Cortex of kidney (tissue), 1 donor: ENCODE measurements at places on chromosomes 2 and 18.
A peak's percentile ranks its signal among the peaks of the same experiment; 100 is the strongest.

GRCh38 chr2:127658641-127659407 is 12.9 kb downstream of the GPR17 start:
- DNase-seq: no peak

- no peak for DNase-seq
Observed at GRCh38 chr18:45528712-45529336, 86.5 kb upstream of the SLC14A2 start.

DNA sequence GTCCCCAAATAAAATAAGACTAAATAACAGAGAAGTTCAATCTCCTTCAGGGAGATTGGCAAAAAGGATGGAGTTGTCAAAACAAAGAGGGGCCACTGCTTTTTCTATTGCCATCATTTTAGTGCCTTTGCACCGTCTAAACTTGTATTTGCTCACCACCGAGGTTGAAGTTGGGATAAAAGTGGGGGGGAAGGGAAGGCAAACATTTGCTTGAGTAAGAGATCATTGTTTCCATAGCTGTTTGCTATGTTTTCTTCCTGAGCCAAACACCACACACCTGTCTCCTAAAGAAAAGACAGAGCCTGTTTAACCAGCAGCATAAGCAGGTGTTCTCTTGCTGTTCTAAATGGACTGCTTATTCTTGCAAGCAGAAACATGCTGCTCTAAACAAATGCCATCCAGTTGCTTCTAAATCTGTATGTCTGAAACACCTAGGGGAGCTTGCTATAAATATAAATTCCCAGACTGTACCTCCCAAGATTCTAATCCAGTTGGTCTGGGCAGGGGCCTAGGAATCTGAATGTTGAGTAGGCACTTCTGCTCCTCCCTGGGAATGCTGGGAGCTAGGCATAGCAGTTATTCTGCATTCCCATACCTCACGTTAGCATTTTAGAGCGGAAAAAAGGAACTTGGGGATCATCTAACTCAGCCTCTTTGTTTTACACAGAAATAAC is 179.4 kb upstream of the ARL4C start:
- no peak for DNase-seq

DNA sequence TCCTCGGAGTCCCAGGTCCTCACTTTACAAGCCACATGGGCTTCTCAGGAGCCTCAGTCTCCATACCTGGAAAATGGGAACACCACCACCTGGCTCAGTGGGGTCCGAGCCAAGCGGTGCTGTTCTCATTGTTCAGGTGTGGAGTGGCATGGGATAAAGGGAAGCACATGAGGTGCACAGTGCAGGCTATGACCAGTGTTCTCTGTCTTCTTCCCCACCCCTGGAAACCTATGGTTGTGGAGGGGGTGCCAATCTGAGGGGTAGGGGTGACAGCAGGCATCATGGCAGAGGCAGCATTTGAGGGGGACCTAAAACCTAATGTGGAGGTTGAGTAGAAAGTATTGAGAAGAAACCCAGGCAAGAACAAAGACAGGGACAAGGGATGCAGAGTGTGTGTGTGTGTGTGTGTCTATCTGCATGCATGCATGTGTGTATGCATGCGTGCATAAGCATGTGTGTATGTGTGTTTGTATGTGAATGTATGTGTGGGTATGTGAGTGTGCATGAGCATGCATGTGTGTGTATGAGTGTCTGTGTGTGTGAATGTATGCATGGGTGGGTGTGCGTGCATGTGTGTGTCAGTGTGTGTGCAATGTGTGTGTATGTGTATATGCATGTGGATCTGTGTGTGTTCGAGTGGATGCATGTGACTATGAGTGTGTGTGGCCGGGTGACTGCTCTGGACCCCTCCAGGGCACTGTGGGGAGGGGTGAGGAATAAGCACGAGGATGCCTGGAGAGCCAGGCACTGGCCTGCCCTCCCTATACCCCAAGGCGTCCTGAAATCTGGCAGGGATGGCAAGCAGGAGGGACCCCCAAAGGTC is 4.0 kb downstream of the KIF1A start:
- no peak for DNase-seq

DNA sequence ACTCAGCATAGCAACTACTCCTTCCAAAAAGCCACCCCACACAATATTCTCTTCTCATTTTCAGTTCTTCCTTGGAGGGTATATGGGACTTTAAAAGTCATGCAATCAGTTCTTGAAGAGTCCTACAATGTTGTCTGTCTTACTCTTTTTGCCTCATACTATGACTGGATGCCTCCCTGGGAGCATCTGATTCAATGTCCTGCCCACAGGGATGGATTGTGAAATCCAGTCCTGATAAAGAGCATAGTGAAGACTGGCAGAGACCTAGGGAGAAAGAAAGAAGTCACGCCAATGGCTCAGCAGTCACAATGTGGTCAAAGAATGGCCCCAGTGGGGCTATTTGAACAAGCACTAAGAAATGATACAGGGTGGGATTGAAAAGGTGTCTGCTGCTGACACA is 155.1 kb upstream of the SERPINE2 start:
- no peak for DNase-seq

- no peak for DNase-seq
Observed at GRCh38 chr18:26005950-26006349, 84.5 kb downstream of the SS18 start.

DNA sequence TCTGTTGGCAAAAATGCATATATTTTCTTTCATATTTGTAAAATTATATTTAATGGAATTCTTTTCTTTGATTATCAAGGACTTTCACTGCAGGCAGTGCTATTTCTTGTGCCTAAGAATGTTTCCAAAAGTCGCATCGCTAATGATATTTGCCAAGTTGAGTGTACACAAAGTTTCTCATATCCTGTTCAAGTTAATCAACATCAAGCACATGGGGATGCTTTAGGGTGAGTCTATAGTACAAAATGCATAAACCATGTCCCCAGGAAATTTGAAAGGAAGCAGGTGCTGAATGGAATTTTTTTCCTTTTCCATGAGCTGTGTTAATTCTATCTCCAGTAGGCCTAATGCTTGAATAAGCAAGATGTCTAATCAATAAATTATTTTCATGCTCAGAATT is 129.7 kb downstream of the GALNT1 start:
- DNase-seq: no peak

DNA sequence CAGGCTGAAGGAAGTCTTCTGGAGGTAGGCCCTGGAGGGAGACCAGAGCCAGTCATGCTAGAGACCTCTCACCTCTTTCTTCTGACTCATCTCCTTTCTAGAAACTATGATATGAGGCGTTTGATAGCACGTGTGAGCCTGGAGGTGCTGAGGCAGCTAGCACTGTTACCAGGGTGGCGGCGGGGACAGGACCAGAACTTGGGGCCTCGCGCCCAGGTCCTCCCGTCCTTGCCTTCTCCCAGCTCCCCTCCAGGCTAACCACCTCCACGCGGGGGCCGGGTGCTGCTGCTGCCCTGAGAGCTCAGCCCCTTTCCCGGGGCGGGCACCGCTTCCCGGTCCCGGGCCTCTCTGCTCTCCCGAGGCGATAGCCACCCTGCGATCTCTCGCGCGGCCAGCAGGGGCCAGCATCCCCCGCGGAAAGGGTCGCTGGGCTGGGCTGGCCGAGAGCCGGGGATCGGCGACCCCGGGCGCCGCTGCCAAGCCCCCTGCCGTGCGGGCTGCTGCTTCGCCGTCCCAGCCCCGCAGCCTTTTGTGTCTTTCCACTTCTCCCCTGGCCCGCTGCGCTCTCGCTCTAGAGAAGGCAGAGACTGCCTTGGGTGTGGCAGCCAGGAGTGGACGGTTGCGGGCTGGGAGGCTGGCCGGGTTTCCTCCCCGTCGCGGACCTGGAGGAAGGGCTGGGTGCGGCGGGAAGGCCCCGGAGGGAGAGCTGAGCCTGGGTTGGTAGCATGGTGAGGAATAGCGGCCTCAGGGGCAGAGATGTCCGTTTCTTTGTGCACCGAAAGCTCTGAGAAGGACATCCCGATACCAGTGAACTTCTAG is 49.1 kb downstream of the TMEM17 start:
- peak; percentile 43 for DNase-seq

DNA sequence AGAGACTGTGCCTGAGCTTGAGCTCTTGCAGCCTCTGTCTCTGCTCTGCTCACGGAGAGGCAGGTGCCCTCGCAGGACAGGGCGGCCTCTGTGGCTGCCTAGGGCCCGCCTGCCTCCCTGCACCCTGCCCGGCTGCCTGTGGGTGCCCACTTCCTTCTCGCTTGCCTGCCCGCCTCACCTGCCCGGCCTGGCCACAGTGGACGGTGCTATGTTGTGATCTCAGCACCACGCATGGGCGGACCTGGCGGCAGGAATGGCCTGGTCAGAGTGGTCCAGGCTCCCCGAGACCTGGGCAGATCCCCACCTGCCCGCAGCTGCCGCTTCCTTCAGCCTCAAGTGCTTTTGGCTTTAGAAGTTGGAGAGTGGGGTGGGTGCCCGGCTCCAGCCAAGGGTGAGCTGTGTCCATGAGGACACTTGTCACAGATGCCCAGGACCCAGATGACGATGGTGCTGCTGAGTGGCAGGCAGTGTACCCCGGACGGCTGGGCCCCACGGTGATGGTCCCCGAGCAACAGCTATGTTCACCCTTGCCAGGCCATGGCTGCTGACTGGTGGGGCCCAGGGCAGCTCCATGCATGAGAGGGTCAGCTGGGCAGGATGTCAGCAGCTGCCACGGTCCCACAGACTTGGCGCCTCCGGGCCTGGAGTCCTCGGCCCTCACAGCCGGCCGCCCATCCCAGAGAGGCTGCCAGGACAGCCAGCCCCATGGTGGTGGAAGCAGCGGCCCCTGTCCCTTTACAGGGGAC is 25.3 kb downstream of the RTP5 start:
- no peak for DNase-seq

DNA sequence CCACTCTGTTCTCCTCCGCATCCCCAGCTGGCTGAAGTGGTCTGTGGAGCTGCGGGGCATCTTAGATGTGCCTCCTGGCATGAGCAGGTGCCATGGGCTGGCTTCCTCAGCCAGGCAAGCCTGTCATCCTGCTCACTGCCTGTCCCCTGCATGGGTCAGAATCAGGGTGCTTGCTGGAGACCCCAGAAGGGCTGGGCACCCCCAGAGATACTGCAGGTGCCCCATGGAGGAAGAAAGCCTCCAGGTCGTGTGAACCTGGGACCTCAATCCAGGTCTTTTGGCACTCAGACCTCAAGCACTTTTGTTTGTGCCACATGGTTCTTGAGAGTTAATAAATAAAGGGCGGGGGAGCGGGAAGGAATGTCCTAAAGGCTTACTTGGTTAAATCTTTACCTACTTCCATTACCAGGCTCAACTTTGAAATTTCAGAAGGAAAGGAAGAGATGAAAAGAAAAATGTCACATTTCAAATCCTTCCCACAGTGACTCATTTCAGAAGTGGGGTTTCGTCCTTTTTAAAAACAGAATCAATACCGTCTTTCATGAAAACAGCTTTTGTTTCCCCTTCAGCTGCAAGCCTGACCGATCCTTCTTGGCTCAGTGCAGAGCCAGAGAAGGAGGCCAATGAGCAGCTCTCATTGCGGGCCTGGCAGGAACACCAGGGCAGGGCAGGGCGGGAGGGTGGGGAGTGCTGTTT is 69.9 kb downstream of the RHOB start:
- DNase-seq: no peak

DNA sequence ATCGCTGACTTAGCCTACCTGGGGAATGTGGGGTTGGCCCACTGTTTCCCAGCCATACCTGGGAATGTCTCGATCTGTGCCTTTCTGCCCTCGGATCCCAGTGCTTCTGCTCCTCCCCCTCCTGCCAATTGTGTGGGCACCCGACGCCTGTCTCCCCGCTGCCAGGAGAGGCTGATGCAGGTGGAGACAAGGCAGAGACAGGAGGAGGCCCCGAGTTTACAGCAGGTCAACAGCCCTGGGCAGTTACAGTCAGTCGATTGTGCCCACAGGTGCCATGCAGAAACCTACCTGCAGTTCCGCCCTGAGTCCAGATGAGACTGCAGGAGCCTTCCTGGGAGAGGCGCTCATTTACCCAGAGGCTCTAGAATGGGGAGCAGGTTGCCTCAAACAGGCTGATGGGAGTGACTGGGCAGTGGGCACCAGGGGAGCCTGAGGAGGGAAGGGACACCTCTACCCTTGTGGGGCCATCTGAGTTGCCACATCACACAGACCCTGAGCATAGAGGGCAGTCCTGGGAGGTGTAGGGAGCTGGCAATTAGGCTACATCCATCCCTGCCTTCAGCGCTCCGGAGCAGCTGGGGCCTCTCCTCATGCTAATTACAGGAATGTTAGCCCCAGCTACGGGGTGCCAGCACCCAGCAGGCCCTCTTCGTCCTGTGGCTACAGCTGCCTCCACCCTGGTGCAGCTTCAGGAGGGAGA is 300.1 kb downstream of the NDUFA10 start:
- no peak for DNase-seq

GRCh38 chr2:6449343-6449742 is 416.4 kb downstream of the CMPK2 start:
- no peak for DNase-seq

GRCh38 chr2:238720232-238720672 is 127.6 kb upstream of the TWIST2 start:
- DNase-seq: no peak

GRCh38 chr2:200428961-200429665 is 80.8 kb downstream of the KCTD18 start:
- DNase-seq: no peak

- DNase-seq: no peak
Observed at GRCh38 chr2:49834433-49834832, 680.1 kb upstream of the FSHR start.

GRCh38 chr18:10131460-10132395 is 217.9 kb downstream of the VAPA start:
- DNase-seq: no peak

DNA sequence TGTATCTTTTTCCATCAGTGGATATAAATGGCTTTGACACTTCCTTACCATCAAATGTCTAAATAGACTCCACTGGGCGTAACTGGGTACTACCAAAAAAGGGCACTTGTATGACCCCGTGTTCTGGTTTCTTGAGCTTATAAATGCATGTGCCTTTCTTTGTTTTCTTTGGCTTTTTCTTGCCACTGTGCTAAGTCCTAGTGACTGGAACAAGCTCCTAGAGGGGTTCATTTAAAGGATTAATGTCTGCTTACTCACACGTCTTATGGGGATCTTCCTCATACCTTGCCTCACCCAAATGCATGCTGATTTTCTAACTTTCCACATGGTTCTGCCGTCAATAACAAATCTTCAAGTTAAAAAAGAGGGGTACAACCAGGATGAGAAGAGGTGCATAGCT is 19.8 kb upstream of the ZNF532 start:
- no peak for DNase-seq

GRCh38 chr18:76328140-76328539 is 166.9 kb downstream of the ZNF516 start:
- DNase-seq: no peak

- no peak for DNase-seq
Observed at GRCh38 chr2:209398463-209398862, 25.4 kb upstream of the MAP2 start.

- no peak for DNase-seq
Observed at GRCh38 chr2:198715302-198715835, 742.4 kb downstream of the SATB2 start.

- DNase-seq: no peak
Observed at GRCh38 chr2:158509928-158510797, 53.4 kb downstream of the PKP4 start.

DNA sequence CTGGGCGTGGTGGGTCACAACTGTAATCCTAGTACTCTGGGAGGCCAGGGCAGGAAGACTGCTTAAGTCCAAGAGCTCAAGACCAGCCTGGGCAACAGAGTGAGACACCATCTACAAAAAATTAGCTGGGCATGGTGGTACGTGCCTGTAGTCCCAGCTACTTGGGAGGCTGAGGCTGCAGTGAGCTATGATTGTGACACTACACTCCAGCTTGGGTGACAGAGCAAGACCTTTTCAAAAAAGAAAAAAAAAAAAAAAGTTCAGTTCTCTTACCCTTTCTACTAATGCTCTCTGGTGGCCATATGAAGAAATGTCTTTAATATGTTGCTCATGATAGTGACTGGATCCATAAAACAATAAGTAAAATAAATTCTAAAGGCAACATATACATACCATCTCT is 14.9 kb downstream of the TYW5 start:
- DNase-seq: no peak
